Renal pelvis (tissue), 12 donors: ENCODE measurements at places on chromosomes 11 and 22.

- DNase-seq, result no peak
Observed at GRCh38 chr11:69022260-69022659, 9.2 kb upstream of the MRGPRF start.

GRCh38 chr11:69010964-69011623 is 2.0 kb downstream of the MRGPRF start:
- DNase-seq, result peak; percentile 80

DNA sequence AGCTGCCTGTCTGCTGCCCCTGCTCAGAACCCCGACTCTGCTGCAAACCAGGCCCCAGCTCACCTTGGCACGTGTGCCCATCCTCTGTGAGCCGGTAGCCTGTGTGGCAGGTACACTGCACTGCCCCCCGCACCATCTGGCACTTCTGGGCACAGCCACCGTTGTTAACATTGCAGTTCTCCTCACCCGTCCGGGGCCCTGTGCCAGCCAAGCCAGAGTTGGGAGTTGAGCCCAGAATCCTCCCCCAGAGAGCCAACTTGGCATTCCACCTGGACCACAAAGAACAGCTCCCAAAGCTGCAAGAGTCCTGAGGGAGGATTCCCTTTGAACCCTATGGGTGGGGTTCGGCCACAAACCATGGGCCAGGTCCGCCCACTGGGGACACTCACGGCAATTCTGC is 22.5 kb downstream of the LRP4 start:
- no peak for DNase-seq

GRCh38 chr11:67404515-67405195 is 772 bp downstream of the TBC1D10C start:
- DNase-seq, result no peak

GRCh38 chr11:29300420-29300819 is 716.4 kb downstream of the KCNA4 start:
- DNase-seq, result no peak

DNA sequence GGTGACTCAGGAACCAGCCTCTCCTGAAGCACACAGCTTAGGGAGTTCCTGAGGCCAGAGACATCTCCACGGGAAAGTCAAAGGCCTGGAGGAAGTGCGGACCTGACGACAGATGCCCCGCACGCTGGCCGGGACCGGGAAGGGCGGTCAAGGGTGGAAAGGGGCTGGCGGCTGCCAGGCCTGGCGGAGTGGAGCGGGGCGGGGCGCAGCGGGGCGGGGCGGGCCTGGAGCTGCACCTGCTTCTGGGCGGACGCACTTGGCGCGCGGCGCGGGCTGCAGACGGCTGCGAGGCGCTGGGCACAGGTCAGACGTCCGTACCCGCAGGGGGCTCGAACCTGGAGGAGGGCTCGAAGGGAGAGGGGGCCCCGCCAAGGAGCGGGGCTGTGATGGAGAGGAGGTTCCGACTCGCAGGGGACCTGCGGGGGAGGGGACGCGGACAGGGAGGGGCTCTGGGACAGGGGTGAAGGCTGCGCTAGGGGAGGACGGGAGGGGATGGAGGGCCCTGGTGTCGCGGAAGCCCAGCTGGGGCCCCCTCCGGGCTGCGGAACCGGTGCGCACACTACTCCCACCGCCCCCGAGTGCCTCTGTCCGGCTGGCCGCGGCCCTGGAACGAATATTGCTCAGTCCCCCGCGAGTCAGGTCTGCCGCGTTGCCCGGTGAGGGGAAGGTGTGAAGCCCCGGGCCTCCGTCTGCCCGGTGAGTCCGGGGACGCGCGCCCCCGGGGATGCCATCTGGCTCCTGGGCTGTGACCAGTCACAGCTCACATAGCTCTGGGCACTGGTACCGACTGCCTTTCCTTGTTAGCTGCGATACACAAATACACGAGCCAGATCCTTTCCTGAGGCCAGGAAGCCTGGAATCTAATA is at the start of gene TMEM45B:
Gene TMEM45B, plus strand, starts transcription at position 253 of the 866 bp plus-strand sequence. CDS start 36,635 bp downstream, outside the sequence.
- peak; percentile 46 for DNase-seq

DNA sequence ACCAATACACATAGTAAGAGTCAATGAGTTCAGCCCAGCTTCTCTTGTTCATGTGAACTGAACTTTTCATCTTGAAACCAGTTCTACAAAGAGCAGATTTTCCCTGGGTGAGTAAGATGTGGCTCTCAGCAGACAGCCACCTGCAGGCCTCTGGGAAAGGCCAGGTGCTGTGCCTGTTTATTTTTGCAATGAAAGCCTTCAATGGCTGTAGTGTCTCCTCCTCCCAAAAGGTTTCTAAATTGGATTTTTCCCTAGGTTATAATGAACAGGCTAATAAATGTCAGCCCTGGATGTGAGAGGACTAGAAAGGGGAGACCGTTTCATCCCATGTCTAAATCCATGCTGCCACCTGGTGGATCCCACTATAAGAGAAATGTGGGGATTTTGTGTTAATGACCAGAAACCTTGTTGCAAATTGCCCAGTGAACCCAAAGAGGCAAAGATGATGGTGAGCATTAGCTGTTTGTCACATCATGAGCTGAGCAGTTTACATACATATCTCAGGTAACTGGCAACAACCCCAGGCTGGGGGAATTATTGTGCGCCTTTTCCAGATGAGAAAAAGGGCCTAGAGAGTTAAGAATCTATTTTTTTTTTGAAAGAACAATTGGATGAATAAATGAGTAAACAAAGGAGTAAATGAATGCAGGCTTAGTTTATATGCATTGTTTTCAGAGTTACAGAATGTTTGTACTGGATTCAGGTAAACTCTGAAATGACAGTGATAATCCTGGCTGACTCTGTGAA is 12.7 kb downstream of the C11orf91 start:
- DNase-seq, result peak; percentile 65

GRCh38 chr11:119594639-119595249 is 134.3 kb downstream of the NECTIN1 start:
- DNase-seq, result no peak

GRCh38 chr11:64136765-64137441 is 29.0 kb downstream of the MACROD1 start:
- no peak for DNase-seq

DNA sequence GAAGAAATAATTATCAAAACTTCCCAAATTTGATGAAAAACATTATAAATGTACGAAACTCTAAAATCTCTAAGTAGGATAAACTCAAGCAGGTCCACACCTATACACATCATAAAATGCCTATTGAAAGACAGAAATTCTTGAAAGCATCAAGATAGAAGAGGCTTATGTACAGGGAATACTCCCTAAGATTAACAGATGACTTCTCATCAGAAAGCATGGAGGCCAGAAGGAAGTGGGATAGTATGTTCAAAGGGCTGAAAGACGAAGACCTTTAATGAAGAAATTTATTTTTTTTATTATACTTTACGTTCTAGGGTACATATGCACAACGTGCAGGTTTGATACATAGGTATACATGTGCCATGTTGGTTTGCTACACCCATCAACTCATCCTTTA is 45.3 kb upstream of the KCNA4 start:
- DNase-seq, result no peak

DNA sequence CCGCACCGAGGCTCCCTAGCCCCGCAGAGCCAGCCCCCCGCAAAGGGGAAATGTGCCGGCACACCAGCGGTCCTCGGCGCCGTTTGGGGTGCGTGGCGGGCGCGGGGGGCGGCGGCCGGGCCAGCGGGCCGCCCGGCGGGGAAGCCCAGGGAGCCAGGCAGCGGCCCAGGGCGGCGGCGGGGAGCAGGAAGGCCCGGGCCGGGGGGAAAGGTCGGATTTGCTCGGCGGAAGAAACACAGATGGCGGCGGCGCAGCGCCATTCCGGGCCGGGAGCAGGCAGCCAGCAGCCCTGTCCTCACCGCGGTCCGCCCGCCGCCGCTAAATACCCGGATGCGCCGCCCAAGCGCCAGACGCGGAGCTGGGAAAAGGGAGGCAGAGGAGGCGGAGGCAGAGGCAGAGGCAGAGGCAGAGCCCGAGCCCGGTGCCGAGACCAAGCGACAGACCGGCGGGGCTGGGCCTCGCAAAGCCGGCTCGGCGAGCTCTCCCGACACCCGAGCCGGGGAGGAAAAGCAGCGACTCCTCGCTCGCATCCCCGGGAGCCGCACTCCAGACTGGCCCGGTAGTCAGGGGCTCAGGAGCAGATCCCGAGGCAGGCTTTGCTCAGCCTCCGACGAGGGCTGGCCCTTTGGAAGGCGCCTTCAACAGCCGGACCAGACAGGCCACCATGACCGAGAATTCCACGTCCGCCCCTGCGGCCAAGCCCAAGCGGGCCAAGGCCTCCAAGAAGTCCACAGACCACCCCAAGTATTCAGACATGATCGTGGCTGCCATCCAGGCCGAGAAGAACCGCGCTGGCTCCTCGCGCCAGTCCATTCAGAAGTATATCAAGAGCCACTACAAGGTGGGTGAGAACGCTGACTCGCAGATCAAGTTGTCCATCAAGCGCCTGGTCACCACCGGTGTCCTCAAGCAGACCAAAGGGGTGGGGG is 2.6 kb upstream of the GCAT start:
- peak; percentile 90 for DNase-seq

GRCh38 chr11:33868647-33869461 is 23.0 kb downstream of the LMO2 start:
- DNase-seq, result no peak

DNA sequence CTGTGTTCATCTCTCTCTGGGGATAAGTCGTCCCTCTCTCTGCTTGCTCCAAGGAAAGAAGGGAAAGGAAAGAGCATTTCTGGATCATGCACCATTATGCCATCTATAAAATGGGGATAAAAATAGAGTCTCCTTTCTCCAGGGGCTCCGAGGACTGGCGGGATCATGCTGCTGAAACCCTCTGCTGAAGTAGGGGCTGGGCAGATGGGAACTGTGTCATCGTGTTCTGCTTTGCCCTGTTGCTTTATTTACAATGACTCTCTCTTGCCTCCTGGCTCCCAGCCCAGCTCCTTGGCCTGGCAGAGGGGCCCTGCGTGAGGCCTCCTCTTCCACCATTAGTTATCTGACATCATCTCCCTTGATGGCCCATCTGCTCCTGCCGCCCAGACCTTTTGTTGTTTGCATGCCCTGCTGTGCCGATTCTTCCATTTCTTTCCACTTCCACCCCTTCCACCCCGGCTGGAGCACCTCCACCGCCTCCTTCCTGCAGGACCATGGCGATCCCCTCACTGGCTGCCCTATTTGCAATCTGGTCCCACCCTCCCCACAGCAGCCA is 200.9 kb downstream of the MYO18B start:
- no peak for DNase-seq

GRCh38 chr22:38921120-38921519 is 36.3 kb upstream of the APOBEC3A start:
- DNase-seq, result no peak

GRCh38 chr22:48322907-48323306 is 1504.8 kb downstream of the BRD1 start:
- no peak for DNase-seq

DNA sequence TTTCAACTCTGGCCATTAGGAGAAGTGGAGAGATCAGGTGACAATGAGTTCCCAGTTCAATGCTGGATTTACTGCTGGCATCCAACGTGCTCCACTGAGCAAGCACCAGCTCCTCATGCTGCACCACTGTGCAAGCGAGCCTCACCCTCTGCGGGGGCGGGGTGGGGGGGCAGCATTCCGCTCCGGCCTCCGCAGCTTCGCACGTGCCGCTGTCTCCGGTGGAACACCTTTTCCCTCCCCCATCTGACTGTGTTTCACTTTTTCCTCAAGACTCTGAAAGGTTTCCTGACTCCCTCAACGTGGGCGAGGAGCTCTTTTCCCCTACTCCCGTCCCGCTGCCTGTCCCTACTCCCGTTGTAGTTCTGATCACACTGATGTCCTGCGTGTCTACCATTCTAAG is 835 bp upstream of the RHOD start:
- DNase-seq, result peak; percentile 80

DNA sequence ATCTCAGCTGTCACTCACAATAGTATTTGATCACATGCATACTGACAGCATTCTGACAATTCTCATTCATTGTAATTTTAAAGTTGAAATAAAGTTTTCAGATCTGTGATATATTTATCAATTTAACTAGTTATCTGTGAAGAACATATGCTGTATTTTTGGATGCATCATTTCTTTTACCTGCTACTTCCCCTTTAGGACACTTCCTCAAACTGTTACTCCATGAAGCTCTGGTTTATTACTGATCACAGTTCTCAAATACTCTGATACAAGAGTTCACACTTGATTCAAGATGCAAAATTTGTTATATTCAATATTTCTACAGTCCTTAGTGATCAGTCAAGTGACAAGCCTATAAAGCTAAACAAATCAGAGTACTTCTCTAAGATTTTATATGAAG is 1655.2 kb downstream of the LRRC4C start:
- no peak for DNase-seq

DNA sequence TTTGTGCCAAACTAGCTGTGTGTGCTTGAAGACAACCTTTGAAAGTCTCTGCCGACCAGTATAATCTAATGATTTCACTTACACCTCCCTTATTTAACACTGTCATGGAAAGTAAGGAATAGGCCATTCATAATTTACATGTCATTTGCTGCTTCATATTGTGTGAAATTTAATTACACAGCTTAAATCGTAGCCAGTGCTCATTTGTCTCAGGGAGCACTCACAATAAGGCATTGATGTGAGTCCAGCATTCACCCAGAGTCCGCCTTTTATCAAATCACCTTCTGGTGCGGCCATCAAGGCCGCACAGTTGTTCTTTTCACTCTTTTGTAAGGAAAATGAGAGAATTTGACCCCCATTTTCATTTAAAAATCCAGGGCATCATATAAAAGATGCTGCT is 46.9 kb downstream of the PAX6 start:
- no peak for DNase-seq

GRCh38 chr11:10287766-10288715 is 6.0 kb downstream of the SBF2 start:
- no peak for DNase-seq

DNA sequence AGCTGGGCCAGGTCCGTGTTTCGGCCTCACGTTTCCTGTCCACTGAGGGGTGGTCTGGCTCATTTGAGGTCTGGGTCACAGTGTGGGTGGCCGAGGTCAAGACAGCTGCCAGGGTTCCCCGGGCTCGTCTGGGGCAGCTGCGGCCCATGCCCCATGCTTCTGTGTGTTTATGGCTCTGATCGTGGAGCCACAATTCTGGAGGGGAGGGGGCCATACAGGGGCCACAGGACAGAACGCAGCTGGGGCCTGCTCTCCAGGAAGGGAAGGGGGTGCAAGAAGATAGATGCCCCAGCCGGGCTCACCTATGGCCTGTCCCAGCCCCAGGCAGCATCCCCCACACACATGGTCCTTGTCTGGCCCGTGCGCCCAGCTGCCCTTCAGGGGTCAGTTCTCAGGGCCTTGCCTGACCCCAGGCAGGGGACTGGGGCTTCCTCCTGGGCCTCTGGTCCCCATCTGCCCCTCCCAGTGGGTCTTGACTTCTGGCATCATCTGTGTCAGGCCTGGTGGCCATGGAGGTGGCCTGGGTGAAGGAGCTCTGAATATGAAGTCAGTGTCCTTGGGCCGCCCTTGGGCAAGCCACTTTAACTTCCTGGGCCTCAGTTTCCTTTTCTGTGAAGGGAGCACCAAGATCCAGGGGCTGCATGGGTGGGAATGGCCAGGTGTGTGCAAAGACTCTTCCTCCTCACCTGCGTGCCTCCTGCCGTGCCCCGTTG is 8.4 kb downstream of the TSPAN32 start:
- no peak for DNase-seq
